ENCODE measurements at places on chromosomes 11 and 22.

- DNase-seq, result no peak
These were observed 3.3 kb downstream of the USP47 start for GRCh38 chr11:11845071-11845470.

- no peak for DNase-seq
These were observed 169.1 kb downstream of the CADM1 start for GRCh38 chr11:115334932-115335788.

- DNase-seq, result no peak
These were observed 54.4 kb upstream of the GRK2 start for GRCh38 chr11:67211656-67212436.

DNA sequence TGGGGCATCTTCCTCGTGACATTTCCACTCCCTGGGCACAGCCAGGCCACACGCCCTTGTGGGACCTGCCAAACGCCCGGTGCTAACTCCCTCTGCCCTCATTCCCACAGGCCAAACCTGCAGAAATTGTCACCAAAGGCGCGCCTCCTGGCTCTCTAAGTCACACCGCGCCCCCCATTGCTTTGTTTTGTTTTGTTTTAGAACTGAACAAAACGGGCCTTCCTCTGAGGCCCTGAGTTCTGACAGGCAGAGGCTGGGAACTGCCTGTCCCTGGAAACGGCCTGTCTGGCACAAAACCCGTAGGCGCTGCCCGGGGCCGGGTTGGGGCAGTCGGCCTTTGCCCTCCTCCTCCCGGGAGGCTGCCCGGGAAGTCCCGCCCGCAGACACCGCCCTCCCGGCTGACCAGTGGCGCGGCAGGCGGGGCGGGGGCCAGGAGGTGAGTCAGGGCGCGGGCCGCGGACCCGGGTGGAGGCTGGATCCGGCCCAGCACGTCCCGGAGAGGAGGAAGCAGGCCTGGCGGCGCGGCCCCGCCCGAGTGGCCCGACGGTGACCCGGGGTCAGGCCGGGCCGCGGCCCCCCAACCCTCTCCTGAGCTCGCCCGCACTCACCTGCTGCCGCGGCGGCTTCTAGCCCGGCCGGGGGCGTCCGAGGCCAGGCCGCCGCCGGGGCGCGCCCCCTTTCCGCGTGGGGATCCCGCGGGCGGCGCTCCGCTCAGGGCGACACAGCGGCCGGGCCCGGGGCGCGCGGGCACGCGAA is 465 bp downstream of the SUN2 start:
- no peak for DNase-seq

- DNase-seq, result no peak
These were observed 138.4 kb upstream of the DDI1 start for GRCh38 chr11:103898065-103898464.

GRCh38 chr11:120509346-120510053 is 2.0 kb upstream of the GRIK4 start:
- DNase-seq, result no peak

DNA sequence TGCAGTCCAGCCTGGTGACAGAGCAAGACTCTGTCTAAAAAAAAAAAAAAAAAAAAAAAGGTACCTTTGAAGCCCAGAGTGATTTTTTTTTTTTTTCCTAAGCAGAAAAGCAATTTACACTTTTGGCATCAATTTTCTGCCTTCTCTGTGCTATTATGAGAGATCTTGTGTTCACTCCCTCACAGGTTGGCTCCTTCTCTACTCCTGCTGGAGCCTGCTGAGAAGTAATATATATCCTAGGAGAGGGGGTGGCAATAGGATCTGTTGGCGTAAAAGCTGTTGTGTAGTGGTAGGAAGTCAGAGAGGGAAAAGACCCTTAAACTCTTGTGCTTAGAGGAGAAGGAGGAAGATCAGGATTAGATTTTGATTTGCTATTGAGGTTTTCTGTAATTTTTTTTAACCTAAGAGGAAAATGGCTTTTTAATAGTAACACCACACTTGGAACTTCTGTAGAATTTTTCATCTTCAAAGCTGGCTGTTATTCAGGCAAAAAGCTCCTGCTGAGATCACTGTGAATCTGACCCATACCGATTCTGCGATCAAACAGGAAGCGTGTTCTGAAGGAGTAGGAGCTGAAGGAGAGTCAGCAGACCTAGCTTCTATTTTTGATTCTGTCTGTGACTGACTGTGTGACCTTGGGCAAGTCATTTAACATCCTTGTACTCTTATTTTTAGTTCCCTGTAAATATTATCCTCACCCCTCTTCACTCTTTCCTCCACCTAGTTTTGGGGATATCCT is 77.7 kb downstream of the TRIM44 start:
- DNase-seq, result no peak

- DNase-seq, result peak; percentile 49
These were observed 12.4 kb upstream of the KLHL35 start for GRCh38 chr11:75445315-75445953.

DNA sequence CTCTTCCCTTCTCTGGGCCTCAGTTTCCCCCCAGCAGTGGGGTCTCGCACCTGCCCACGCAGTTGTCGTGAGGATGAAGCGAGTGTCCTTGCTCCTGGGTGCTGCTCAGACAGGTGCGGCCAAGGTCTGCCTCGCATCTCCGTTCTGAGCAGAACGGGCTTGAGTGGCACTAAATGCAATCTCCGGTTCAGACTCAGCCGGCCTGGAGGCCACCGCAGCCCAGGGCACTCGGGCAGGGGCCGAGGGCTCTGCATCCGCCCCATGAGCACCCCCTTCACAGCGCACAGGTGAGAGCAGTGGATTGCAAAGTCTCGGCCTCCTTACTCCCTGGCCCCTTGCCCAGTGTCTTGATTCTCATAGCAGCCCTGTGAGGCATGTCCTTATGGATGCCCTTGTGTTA is 30.1 kb upstream of the SLC22A12 start:
- DNase-seq, result no peak

DNA sequence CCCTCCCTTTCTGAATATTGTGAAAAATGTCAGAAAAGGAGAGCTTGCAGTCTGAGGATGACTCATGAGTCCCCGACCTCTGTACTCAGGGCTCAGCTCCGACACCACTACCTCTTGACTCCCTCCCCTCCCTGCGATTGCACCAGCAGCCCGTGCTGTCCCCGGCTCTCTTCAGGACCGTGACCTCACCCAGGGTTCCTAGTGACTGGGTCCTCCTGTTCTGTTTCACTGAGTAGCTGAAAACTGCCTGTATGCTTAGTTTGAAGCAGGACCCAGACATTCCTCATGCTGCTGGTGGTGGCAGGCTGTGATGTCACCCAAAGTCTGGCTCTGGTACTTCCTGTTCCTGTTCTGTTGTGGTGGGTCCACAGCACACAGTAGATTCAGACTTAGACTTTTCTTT is 11.7 kb downstream of the PHRF1 start:
- no peak for DNase-seq

DNA sequence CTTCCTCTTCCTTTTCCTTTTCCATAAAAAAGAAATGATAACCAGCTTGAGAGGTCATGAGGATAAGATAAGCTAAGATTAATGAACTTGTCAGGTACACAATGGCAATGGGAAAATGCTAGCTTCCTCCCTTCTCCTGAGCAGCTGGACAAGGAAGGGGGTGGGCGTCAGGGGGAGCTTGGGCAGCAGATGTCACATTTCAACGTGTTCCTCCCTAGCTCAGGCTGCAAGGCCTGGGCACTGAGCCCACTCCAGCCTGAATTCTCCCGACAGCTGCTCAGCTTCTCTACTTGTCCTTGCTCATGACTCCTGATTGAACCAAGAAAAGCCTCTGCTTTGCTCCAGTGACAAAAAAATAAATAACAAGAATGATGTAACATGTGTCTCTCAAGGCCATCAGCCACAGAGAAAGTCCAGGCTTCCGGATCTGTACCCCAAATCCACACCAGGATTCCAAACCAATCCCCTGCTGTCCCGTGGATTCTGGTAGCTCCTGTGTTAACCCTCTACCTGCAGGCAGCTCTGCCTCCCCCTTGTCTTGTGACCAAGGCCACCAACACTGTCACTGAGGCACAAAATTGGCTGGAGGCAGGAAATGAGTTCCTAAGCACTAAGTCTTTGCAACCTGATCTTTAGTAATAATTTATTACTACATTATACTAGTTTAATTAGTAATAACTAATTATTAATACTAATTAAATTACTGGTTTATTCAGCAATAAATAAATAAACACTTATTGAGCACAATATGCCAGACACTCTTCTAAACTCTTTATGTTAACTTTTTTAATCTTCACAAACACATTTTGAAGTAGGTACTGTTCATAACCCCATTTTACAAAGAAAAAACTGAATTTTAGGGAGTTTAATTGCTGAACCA is 146.5 kb downstream of the CCDC34 start:
- DNase-seq, result no peak

DNA sequence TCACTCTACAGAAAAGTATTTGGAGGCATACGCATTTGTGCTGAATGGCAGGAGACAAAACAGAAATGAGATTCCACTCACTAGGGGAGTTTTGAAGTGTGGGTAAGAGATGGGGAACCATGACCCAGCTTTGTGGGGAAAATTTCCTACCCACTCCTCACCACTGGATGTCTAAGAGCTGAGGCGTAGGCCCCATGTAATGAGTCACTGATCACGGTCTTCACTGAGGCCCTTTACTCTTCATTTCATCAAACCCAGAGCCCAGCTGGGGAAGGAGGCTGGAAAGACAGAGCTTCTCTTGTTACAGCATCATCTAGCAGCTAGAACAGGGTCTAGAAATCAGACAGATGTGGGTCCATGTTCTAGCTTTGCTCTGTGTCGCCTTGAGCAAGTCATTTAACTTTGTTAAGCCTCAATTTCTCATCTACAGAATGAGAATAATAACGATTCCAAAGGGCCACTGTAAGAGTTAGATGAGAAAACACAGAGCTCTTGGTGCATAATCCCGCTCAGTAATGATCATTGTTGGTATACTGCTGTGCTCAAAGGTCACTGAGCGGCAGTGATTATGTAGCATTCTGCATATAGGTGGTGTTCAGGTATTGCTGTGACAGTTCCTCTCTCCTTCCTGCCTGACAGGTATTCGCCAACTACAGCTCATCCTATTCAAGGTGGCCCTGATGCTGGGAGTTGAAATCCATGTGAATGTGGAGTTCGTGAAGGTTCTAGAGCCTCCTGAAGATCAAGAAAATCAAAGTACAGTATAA is 97.2 kb downstream of the MICAL2 start:
- no peak for DNase-seq

GRCh38 chr11:12634329-12634728 is 39.9 kb upstream of the TEAD1 start:
- DNase-seq, result no peak

GRCh38 chr11:31214372-31214771 is 155.2 kb downstream of the DCDC1 start:
- no peak for DNase-seq

DNA sequence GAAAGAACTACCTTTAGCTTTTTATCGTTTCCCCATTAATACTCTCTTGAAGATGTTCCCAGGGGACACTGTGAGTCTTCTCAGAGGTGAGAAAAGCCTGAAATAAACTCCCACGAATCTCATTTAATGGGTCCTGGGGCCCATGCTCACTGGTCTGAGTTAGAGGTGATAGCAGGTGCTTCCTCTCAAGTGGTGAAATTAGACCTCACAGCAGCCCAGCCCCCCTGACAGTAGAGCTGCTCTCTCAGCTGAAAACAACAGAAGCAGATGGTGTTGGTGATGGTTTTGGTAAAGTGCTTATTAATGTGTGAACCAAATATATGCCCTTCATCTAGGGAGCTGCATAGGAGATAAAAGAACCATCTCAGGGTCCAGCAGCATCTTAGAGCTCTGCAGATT is 76.8 kb upstream of the VPREB1 start:
- no peak for DNase-seq

GRCh38 chr11:68690671-68691401 is 6.5 kb downstream of the GAL start:
- no peak for DNase-seq

DNA sequence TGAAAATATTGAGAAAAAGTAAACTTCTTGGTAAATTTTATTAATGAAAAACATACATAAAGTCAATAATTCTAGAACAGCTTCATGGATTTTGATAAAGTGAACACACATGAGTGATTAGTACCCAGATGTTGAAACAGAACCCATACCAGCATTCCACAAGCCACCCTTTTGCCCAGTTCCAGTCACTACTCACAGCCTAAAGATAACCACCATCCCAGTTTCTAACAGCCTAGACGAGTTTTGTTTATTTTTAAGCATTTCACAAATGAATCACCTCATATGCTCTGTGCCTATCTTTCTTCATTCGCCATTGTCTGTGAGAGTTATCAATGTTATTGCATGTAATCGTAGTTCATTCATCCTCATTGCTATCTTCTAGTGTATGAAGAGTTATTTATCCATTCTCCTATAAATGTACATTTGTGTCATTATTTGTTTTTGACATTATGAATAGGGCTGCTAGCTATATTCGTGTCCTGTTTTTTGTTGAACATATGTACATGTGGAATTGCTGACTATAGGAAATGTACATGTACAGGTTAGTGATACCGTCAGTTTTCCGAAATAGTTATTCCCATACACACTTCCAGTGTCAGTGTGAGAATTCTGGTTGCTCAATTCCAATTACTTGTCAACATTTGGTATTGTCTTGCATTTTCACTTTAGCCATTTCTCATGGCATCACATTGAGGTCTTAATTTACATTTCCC is 44.5 kb upstream of the TEAD1 start:
- DNase-seq, result no peak

- DNase-seq, result no peak
These were observed 6.0 kb downstream of the CBX7 start for GRCh38 chr22:39146256-39147101.

DNA sequence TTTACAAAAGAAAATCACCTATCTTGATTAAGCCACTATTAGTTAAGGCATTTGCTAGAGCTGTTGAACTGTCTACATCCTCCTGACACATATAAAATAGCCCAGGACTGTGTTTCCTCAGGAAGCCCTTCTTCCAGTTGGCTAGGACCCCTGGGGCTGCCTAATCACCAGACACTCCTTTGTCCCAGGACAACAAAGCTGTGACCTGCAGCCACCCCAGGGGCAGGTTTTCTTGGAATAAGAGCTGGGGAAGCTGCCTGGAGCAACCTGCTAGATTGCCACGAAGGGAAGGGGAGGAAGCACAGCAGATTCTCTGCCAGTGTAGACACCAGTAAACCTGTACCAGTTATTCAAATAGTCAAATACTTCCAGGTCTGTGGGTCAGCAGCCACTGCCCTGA is 17.6 kb downstream of the CHST1 start:
- no peak for DNase-seq

DNA sequence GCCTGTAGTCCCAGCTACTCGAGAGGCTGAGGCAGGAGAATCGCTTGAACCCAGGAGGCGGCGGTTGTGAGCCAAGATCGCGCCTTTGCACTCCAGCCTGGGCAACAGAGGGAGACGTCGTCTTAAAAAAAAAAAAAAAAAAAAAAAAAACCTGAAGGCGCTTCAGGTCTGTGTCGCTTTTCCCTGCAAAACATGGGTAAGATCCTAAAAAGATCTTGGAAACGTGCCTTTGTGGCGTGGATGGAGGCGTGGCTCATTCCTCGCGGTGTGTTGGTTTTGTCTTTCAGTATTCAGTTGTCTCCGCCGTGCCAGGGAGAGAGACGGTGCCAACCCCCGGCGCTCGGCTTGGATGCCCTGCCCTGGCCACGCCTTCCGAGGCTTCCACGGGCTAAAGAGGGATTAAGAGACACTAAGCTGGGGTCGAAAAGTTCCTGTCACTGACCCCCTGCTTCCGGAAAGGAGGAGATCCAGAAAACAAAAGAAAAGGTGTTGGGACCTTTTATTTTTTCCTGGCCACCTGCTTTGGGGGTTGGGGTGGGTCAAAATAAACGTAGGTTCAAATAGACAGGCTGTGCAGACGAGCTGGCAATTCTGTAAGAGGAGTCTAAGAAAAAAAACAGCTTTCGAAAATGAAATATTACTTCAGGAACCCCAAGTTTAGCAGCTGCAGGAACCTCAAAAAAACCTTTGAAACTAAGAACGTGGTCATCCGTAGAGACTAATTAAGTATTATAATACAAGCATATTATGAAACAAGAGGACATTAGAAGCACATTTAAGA is 1.1 kb upstream of the SLC35F2 start:
- DNase-seq, result no peak

GRCh38 chr11:64466115-64466718 is 107.3 kb downstream of the RPS6KA4 start:
- no peak for DNase-seq
